ENCODE measurements at places on chromosomes 7 and 10.

- DNase-seq, result no peak
- H3K4me3 ChIP-seq, result no peak overlapping the region
- no peak overlapping the region for H3K27ac ChIP-seq
- no peaks in the 10 kb centered on the region for H3K4me1 ChIP-seq
- no peaks in the 10 kb centered on the region for H3K36me3 ChIP-seq
Measured at GRCh38 chr10:63105225-63106110, 27.7 kb upstream of the NRBF2 start.

DNA sequence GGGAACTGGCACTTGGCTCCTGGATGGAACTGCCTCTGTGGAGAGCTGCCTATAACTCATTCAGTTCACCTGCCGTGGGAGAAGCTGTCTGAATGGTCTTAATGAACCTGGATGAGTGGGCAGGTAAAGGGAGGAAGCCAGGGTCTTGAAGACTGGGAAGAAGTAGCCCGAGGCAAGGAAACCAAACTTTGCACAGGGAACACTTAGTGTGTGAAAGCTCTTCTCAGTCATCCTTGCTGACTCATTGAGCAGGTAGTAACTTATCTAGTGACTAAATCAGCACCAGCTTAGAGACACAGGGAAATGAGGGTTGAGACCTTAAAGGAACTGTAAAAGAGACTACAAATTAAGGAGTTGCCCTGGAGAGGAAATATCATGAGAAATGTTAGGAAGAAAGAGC lies 9.9 kb downstream of the LRRC4 start:
- no peak overlapping the region for H3K4me3 ChIP-seq
- H3K27me3 ChIP-seq, result no peaks in the 10 kb centered on the region
- 0 out of 2 replicates have a peak, but pooled peaks cover 9% of the 10 kb centered on the region for H3K36me3 ChIP-seq
- no peak for DNase-seq
- no peak overlapping the region for H3K27ac ChIP-seq

- H3K4me3 ChIP-seq, result no peak overlapping the region
- H3K27me3 ChIP-seq, result no peaks in the 10 kb centered on the region
Measured at GRCh38 chr10:49519717-49520116, 19.2 kb downstream of the ERCC6 start.

GRCh38 chr10:85098835-85099521 lies 770.6 kb downstream of the CCSER2 start:
- H3K27ac ChIP-seq, result no peak overlapping the region
- H3K36me3 ChIP-seq, result no peaks in the 10 kb centered on the region
- no peak for DNase-seq
- H3K27me3 ChIP-seq, result no peaks in the 10 kb centered on the region
- H3K4me1 ChIP-seq, result no peaks in the 10 kb centered on the region
- no peak overlapping the region for H3K4me3 ChIP-seq

GRCh38 chr7:95584769-95585425 lies 11.4 kb downstream of the PDK4 start:
- no peaks in the 10 kb centered on the region for H3K4me1 ChIP-seq
- no peak for DNase-seq
- no peaks in the 10 kb centered on the region for H3K27me3 ChIP-seq

DNA sequence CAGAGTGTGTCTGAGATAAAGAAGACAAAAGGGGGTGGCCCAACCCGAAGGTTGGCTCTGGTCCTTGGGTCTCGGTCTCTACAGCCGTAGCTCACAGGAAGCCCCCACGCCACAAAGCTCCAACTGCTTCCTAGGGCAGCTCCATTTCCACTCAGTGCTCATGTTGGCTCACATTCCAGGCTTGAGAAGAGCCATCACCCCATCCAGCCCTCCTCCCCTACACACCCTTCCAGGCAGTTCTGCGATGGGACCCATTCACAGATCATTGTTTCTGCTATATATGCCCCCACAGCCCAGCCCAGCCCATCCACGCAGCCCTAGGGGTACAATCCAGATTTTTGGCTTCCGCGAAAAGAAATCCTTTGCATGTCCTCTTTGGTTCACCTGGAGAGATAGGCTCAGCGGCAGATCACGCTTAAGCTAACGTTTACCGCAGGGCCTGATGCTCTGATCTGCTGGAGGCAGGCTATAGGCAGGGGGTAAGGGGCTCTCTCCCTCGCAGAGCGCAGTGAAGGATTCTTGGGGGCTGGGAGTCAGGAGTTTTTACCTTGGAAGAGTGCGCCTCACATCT lies 6.2 kb upstream of the HOXA11 start:
- no peak overlapping the region for H3K4me3 ChIP-seq
- H3K36me3 ChIP-seq, result no peaks in the 10 kb centered on the region
- no peak for DNase-seq
- no peak overlapping the region for H3K27ac ChIP-seq
- no peaks in the 10 kb centered on the region for H3K4me1 ChIP-seq

GRCh38 chr7:4247106-4247876 lies 434.8 kb upstream of the FOXK1 start:
- DNase-seq, result no peak
- no peak overlapping the region for H3K27ac ChIP-seq
- H3K4me1 ChIP-seq, result no peaks in the 10 kb centered on the region

DNA sequence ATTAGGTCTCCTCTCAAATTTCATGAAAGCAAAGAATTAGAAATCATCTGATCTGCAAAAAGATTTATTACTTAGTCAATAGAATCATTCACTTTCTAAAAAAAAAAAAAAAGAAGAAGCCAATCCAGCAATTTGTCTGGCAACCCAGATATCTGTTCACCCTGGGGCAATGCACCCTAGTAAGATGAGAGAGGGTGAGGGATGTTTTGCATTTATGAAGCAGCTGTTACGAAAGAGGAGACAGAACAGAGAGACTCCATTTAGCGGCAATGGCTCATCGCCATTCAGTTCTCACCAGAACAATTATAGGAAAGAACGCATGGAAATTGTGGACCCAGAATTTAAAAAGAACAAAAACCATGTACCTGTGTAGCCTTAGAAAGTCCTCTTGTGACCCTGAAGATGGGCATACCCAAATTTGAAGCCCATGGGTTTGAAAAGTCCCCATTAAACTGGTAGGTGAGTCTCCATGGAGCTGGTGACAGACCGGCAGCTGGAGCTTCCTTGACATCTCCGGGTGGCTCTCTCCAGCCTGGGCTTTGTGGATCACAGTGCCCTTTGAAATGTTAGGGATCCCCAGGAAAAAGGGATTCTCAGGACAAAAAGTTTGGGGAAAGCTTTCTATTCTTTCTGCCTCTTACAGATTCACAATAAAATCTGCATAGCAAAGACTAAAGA lies 45.5 kb upstream of the CCDC3 start:
- H3K27me3 ChIP-seq, result no peaks in the 10 kb centered on the region
- no peak overlapping the region for H3K27ac ChIP-seq
- no peak for DNase-seq

GRCh38 chr10:70772627-70773026 lies 12.6 kb downstream of the TBATA start:
- DNase-seq, result no peak
- no peak overlapping the region for H3K4me3 ChIP-seq
- no peaks in the 10 kb centered on the region for H3K36me3 ChIP-seq
- no peak overlapping the region for H3K27ac ChIP-seq
- no peaks in the 10 kb centered on the region for H3K27me3 ChIP-seq

DNA sequence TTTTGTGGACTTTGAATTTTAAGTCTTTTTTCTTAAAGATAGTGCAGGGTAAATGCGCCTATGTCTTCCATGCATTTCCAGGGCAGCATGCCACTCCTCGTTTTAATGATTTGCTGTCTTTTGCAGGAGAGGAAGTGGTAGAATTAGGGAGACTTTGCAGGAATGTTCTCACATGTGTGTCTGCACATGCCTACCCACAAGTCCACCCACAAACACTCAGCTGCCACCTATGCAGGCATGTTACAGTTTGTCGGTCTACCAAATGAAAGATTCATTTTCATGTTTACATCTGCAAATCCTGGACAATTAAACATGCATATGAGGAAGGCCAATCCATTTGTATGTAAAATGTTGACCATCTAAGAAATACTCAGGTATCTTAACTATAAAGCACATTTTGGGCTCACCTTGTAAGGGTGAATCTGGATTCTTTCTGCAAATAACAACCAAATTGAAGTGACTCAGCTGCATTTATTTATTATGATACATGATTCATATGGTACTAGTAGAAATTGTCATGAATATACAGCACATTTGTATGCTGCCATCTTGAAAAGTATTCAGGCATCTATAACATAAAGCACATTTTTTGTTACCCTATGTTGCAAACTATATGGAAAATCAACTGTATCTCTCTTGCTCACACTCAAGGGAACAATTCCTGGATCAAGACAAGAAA lies 4.7 kb upstream of the TEX36 start:
- DNase-seq, result no peak
- no peaks in the 10 kb centered on the region for H3K4me1 ChIP-seq
- H3K4me3 ChIP-seq, result no peak overlapping the region
- no peaks in the 10 kb centered on the region for H3K27me3 ChIP-seq
- no peak overlapping the region for H3K27ac ChIP-seq

DNA sequence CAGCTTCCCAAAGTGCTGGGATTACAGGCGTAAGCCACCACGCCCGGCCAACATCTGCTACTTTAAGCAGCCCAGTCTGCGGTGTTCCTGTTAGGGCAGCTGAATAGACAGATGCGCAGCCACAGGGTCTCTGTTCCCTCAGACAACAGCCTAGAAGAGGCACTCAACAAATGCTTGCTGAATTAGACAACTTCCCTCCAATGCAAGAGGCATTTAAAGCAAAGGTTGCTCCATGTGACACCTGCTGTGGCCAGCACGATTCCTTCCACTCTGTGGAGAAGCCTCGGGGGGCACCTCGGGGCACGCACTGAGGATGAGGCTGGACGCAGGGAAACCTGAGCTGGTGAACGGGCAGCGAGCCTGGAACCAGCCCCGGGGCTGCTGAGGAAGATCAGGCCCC lies 237.8 kb downstream of the MAD1L1 start:
- H3K4me3 ChIP-seq, result no peak overlapping the region
- no peaks in the 10 kb centered on the region for H3K36me3 ChIP-seq
- H3K27ac ChIP-seq, result no peak overlapping the region
- H3K4me1 ChIP-seq, result no peaks in the 10 kb centered on the region
- H3K27me3 ChIP-seq, result no peaks in the 10 kb centered on the region

DNA sequence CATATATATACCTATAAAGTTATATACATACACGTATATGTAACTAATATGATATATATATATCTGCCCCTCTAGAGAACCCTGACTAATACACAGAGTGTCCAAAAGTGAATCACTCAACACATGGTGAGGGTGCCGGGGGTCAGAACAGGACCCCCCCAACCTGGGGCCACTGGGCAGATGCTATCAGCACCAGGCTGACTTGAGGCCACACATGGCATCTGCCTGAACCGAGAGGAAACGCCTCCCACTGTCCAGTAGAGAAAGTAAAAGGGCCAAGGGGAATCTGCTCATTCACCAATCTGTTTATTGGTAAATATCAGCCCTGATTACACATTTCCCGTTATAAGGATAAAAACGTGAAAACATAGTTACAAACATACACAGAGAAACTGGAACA lies 218.3 kb downstream of the PTPRN2 start:
- H3K4me3 ChIP-seq, result no peak overlapping the region
- peaks cover 73% of the 10 kb centered on the region for H3K27me3 ChIP-seq
- H3K4me1 ChIP-seq, result no peaks in the 10 kb centered on the region
- no peak overlapping the region for H3K27ac ChIP-seq

- H3K36me3 ChIP-seq, result no peaks in the 10 kb centered on the region
- H3K4me3 ChIP-seq, result peak overlapping the region; percentile 40
- DNase-seq, result peak; percentile 75
Measured at GRCh38 chr10:133520193-133520738, 6.9 kb upstream of the CYP2E1 start.

- no peaks in the 10 kb centered on the region for H3K27me3 ChIP-seq
- no peak for DNase-seq
- H3K4me1 ChIP-seq, result no peaks in the 10 kb centered on the region
- H3K27ac ChIP-seq, result no peak overlapping the region
- no peaks in the 10 kb centered on the region for H3K36me3 ChIP-seq
Measured at GRCh38 chr10:12503311-12503710, 154.0 kb downstream of the CAMK1D start.

DNA sequence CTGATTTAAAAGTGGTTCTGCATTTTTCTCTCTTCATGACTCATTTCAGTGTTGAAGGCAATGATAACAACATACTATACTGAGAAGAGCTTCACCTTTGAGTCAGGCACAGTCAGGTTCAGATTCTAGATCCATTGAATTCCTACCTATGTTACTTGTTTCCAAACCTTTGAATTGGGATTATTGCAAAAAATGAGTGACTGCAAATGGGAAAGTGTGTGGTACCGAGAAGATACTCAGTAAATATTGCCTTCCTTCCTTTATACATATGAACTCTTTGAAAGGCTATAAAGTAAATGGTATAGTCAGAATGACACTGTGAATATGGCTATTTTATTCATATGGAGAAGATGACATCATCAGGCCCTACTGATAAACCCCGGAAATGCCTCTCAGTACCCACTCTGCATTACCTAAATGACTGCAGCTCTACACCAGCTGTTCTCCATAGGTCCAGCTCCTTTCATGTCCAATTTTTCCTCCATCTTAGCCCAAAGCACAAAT lies 66.7 kb upstream of the FGL2 start:
- H3K4me3 ChIP-seq, result no peak overlapping the region
- H3K36me3 ChIP-seq, result no peaks in the 10 kb centered on the region
- peaks cover 48% of the 10 kb centered on the region for H3K4me1 ChIP-seq
- no peaks in the 10 kb centered on the region for H3K27me3 ChIP-seq

- no peaks in the 10 kb centered on the region for H3K4me1 ChIP-seq
- H3K27me3 ChIP-seq, result no peaks in the 10 kb centered on the region
- H3K36me3 ChIP-seq, result peaks cover 11% of the 10 kb centered on the region
- no peak overlapping the region for H3K4me3 ChIP-seq
- no peak for DNase-seq
Measured at GRCh38 chr10:13614530-13615332, 28.0 kb downstream of the PRPF18 start.

DNA sequence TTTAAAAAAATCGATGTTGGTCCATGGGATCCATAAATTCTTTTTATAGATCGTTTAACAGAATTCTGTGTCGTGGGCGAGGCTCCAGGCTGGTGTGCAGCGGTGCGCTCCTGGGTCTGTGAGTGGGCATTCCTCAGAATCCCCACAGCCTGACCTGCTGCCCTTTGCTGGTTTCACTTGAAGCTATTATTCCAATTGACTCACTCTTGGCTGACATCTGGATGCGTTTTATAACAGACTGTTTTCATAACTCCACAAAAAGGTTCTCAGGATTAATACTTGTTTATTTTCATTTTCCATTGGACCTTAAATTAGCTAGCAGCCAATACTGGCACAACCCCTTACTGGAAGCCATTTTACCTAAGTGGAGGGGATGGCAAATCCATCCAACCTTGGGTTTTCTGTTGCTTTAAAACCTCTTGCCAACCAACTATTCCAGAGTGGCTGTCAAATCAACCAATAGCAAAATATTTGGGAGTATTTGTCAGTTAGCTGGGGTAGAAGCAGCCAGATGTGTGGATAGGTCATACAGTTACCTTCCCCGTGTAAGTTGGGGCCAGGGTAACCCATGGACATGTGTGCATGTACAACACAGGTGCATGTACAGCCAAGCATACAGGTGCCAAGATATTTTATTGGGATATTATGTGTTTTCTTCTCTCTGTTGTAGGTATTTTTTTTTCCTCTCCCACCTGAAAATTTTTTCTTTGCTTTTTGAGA lies 160.7 kb upstream of the ZNF32 start:
- H3K27me3 ChIP-seq, result no peaks in the 10 kb centered on the region
- H3K4me3 ChIP-seq, result no peak overlapping the region
- no peak for DNase-seq
- H3K4me1 ChIP-seq, result peaks cover 14% of the 10 kb centered on the region
- no peaks in the 10 kb centered on the region for H3K36me3 ChIP-seq

GRCh38 chr7:108138911-108139310 lies 8.8 kb upstream of the LAMB4 start:
- no peak overlapping the region for H3K4me3 ChIP-seq
- peaks cover 69% of the 10 kb centered on the region for H3K27me3 ChIP-seq
- H3K36me3 ChIP-seq, result no peaks in the 10 kb centered on the region
- no peak for DNase-seq
- peaks cover 15% of the 10 kb centered on the region for H3K4me1 ChIP-seq

- H3K27me3 ChIP-seq, result no peaks in the 10 kb centered on the region
- no peak overlapping the region for H3K4me3 ChIP-seq
- H3K36me3 ChIP-seq, result no peaks in the 10 kb centered on the region
- no peak for DNase-seq
- no peak overlapping the region for H3K27ac ChIP-seq
Measured at GRCh38 chr10:111525696-111526095, 448.9 kb downstream of the ADRA2A start.

Data from MM.1S (cell line).